Iris pigment epithelial cell (primary cell): ENCODE measurements at places on chromosomes 7 and 10.

DNA sequence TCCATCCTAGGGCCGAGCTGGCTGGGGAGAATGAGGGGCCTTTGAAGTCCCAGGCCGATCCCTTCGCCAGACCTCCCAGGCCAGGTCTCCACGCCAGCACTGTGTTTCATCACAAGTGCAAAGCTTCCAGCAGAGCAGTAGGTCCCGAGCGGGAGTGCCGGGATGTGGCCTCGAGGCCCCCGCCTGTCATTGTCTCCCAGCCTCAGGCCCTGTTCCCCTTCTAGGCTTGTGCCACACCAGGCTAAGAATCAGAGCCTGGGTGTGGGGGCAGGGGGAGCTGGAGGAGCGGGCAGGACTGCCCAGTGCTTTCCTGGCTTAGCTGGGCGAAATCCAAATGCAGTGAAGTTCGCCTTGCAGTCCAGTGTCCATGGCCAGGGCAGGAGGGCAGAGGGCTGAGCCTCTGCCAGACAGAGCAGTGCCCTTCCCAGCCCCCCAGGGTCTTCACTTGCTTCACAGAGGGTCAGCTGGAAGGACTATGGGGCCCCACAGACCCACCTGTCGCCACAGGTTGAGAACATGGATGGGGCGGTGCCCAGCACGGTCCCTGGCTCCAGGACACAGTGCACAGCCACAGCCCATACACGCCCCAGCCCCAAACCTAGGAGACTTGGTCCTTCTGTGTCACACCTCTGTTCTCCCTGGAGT is 20.2 kb upstream of the PFKFB3 start:
- no peak for DNase-seq

DNA sequence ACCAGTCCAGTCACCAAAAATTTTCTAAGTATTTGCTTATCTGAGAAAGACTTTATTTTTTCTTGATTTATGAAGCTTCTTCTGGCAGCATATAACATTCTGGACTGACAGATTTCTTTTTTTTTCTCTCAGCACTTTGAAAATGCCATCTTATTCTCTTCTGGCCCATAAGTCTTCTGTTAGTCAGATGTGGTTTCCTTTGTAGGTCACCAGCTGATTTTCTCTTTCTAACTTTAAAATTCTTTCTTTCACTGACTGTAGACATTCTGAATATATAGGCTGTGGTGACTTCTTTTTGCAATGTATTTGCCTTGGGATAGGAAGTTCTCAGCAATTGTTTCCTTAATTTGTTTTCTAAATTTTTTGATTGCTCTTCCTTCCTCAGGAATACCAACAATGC is 172.5 kb downstream of the CCDC7 start:
- no peak for DNase-seq

DNA sequence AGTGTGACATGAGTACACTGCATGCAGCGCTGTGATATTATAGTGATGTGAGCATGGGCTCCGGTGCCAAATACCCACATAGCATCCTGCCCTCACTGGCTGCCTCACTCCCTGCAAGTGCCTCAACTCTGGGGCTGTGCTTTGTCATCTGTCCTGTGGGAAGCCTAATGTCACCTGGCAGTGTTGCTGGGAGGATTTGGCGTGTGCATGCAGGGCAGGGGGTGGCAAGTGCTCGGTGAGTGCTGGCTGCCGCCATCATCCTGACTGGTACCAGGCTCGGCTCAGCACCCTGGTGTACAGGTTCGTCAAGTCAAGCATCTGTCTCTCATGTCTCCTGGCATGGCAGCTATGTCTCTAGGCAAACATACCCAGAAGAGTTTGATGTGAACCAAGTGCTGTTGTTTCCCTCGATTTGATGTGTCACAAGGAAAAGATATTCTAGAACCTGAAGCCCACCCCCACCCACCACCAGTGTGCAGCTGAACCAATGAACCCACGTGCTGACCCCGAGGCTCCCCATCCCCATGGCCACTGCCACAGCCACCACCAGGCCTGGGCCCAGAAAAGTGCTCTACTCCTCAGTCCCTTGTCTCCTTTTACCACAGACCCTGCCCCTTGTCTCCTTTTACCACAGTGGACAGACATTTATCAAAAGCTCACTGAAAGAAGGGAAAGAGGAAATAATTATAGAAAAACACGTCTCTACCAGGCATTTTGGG is 135.8 kb downstream of the MAPK8 start:
- DNase-seq: no peak

DNA sequence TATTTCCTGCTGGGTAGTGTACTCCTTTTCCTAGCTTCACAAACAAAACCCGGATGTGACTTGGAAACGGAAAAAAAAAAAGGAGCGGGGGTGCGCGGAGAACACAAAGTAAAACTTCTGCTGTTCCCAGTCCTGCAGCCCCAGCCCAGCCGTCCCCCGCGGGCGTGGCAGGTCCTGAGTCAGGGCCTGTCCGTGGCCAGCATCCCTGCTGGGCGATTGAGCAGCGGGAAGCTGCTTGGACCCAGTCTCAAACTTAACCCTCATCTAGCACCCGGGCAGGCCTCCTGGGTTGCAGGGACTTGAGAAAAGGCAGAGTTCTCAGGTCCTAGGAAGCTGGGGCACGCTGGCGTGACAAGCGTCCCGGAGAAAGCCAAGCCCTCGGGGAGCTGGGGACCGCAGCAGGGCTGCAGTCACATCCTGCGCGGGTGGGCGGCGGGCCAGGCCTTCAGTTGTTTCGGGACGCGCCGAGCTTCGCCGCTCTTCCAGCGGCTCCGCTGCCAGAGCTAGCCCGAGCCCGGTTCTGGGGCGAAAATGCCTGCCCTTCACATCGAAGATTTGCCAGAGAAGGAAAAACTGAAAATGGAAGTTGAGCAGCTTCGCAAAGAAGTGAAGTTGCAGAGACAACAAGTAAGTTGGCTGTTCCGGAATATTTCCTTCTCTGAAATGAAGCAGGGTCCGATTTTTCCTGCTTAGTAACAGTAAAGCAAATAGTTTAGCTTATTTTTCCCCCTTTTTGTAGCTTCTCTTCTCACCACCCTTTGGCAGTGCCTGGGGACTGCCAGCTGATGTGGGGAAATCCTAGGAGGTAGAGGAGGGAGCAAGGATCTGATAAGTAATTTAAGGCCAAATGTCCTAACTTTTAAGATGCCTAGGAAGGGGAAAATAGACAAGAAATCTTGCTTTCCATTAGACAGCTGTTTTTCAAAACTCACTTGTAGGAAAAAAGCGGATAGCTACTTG is at the start of gene GNG11:
TSS of gene GNG11 (plus strand) at position 129 of the 960 bp plus-strand sequence. CDS start at position 532, 403 bp downstream.
- peak; percentile 68 for DNase-seq
